Activated CD4-positive, alpha-beta T cell treated with anti-CD3 and anti-CD28 coated beads for 36 hours (primary cell): ENCODE measurements at places on chromosomes 5 and 9.
A peak's percentile ranks its signal among the peaks of the same experiment; 100 is the strongest.

GRCh38 chr5:31781772-31782171 is 142.8 kb downstream of the PDZD2 start:
- H3K4me3 ChIP-seq, result no peak overlapping the region
- H3K27me3 ChIP-seq, result no peaks in the 10 kb centered on the region
- H3K4me1 ChIP-seq, result peaks cover 9% of the 10 kb centered on the region
- peak; percentile 18 for DNase-seq
- no peaks in the 10 kb centered on the region for H3K36me3 ChIP-seq

DNA sequence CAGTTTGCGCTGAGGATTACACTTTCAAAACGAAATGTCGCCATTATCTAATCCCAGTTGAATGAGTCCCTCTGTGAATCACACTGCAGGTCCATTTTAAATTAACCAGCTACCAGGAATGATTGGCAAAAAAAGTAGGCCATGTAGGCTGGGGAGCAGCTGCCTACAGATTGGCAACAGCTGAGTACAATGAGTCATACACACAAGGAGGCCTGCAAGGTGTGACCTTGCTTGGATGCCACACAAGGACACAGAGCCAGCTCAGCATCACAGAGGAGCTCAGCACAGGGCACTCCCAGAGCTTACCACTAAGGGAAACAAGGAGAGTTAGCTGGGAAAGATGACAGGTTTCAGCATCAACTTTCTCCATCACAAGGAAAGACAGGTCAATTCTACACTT is 12.9 kb downstream of the HAVCR1 start:
- H3K4me3 ChIP-seq, result no peak overlapping the region
- no peaks in the 10 kb centered on the region for H3K27me3 ChIP-seq
- H3K4me1 ChIP-seq, result peaks cover 39% of the 10 kb centered on the region
- H3K36me3 ChIP-seq, result no peaks in the 10 kb centered on the region

DNA sequence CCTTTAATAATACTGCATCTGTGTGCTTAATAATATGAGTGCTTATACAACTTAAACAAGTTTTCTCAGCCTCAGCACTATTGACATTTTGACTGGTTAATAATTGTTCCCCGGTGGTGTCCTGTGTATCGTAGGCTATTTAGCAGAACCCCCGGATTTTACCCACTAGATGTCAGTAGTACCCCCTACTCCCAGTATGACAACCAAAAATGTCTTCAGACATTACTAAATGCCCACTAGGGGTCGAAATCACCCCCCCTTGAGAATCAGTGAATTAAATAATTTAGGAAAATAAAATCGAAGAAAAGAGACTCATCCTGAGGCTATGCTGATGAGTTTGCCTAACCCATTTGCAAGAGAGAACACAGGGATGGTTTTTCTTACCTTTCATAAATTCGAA is 166.3 kb downstream of the ATP10B start:
- H3K36me3 ChIP-seq, result no peaks in the 10 kb centered on the region
- H3K4me3 ChIP-seq, result no peak overlapping the region
- no peaks in the 10 kb centered on the region for H3K4me1 ChIP-seq
- no peak overlapping the region for H3K27ac ChIP-seq
- H3K27me3 ChIP-seq, result peaks cover 3% of the 10 kb centered on the region

- no peaks in the 10 kb centered on the region for H3K36me3 ChIP-seq
- H3K27ac ChIP-seq, result no peak overlapping the region
- no peaks in the 10 kb centered on the region for H3K27me3 ChIP-seq
- no peak for DNase-seq
Measured at GRCh38 chr9:104740621-104741020, 6.9 kb upstream of the NIPSNAP3A start.

DNA sequence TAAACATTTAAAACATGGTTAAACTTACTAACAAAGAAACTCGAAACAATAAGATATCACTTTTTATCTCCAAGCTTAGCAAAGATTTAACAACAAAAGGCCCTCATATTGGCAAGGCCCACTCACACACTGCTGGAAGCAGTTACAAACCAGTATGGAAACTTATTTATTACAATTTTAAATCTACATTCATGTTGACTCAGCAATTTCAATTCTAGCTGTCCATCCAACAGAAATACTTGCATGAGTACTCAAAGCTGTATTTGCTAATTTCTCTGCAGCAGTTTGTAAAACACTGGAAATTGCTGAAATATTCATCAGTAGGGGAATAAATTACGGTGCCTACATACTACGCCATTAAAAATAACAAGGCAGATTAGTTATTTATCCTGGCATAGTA is 2.8 kb upstream of the DNAJA1 start:
- H3K4me1 ChIP-seq, result peaks cover 38% of the 10 kb centered on the region
- H3K36me3 ChIP-seq, result peaks cover 47% of the 10 kb centered on the region
- H3K4me3 ChIP-seq, result peak overlapping the region; percentile 12
- DNase-seq, result no peak

- no peak for DNase-seq
- no peaks in the 10 kb centered on the region for H3K36me3 ChIP-seq
- H3K4me1 ChIP-seq, result no peaks in the 10 kb centered on the region
- H3K27ac ChIP-seq, result no peak overlapping the region
Measured at GRCh38 chr9:134231330-134231745, 67.0 kb upstream of the RNU6ATAC start.

DNA sequence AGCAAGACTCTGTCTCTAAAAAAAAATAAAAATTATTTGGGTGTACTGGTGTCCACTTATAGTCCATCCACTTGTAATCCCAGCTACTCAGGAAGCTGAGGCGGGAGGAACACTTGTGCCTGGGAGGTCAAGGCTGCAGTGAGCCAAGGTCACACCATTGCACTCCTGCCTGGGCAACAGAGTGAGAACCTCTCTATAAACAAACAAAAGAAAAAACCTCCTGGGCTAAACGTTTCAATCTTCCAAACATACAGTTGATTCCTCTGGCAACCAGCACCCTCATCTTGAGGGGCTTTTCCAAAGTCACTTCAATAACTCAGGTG is 13.9 kb upstream of the CDK5RAP2 start:
- no peak for DNase-seq
- H3K36me3 ChIP-seq, result no peaks in the 10 kb centered on the region
- no peaks in the 10 kb centered on the region for H3K27me3 ChIP-seq
- H3K4me3 ChIP-seq, result no peak overlapping the region
- no peak overlapping the region for H3K27ac ChIP-seq
- no peaks in the 10 kb centered on the region for H3K4me1 ChIP-seq
